ENCODE measurements at places on chromosomes 12 and 14. TPM values are rescaled to one million over a fixed set of nuclear protein-coding genes. Genes with fewer than 3 reads are reported as not detected.

The GPR84 gene
- 0.16 TPM for total RNA-seq

The SLC25A21 gene
- total RNA-seq: under 0.01 TPM

The KRT71 gene
- total RNA-seq: not detected

The CCT2 gene
- 154 TPM for total RNA-seq

The COCH gene
- 0.36 TPM for total RNA-seq

The RIMBP2 gene
- under 0.01 TPM for total RNA-seq

The PTPRO gene
- total RNA-seq: 0.24 TPM

The RIPK3 gene
- 29.0 TPM for total RNA-seq

The RIN3 gene
- total RNA-seq: 15.6 TPM

The OVCH1 gene
- total RNA-seq: not detected

The EML5 gene
- 0.12 TPM for total RNA-seq

The HOXC11 gene
- not detected for total RNA-seq

The AICDA gene
- not detected for total RNA-seq

The IL22 gene
- total RNA-seq: not detected

The SLC6A12 gene
- not detected for total RNA-seq

The NUDT4 gene
- 103 TPM for total RNA-seq

The SCN8A gene
- total RNA-seq: 50.6 TPM

The MYF6 gene
- not detected for total RNA-seq

The PZP gene
- not detected for total RNA-seq

The VRTN gene
- not detected for total RNA-seq

The SMIM41 gene
- 0.24 TPM for total RNA-seq

The ASPG gene
- not detected for total RNA-seq

The UNC79 gene
- 0.12 TPM for total RNA-seq

The CCDC197 gene
- total RNA-seq: not detected

The AQP6 gene
- not detected for total RNA-seq

The KCNMB4 gene
- 2.6 TPM for total RNA-seq

The ACTN1 gene
- 558 TPM for total RNA-seq

The SOS2 gene
- 27.7 TPM for total RNA-seq

The ARHGDIB gene
- total RNA-seq: 3.2 TPM

The SIX6 gene
- total RNA-seq: 0.16 TPM

The LRRC10 gene
- not detected for total RNA-seq

The CLEC4A gene
- 0.81 TPM for total RNA-seq

The B4GALNT1 gene
- 5.7 TPM for total RNA-seq

The NPFF gene
- not detected for total RNA-seq

The CIPC gene
- 22.1 TPM for total RNA-seq

The PAPLN gene
- 6.8 TPM for total RNA-seq

The CABP1 gene
- 0.32 TPM for total RNA-seq

The ATF1 gene
- total RNA-seq: 34.7 TPM

The GYS2 gene
- total RNA-seq: not detected

The REM2 gene
- not detected for total RNA-seq

The AREL1 gene
- total RNA-seq: 31.7 TPM

The TMEM30B gene
- 0.49 TPM for total RNA-seq

The CRACR2A gene
- 11.8 TPM for total RNA-seq

The SOAT2 gene
- 0.49 TPM for total RNA-seq

The CELA1 gene
- not detected for total RNA-seq

The ATXN3 gene
- 35.3 TPM for total RNA-seq

The GPR65 gene
- total RNA-seq: 1.5 TPM

The CACNA1C gene
- 70.7 TPM for total RNA-seq

The CD27 gene
- 0.36 TPM for total RNA-seq

The ANG gene
- 8.4 TPM for total RNA-seq

The BCL11B gene
- 0.36 TPM for total RNA-seq

The PRPH gene
- 0.12 TPM for total RNA-seq

The CLEC1B gene
- total RNA-seq: not detected

The RFC5 gene
- 8.1 TPM for total RNA-seq

The ATL1 gene
- 15.1 TPM for total RNA-seq

The RNASE3 gene
- not detected for total RNA-seq

The HOTAIR gene
- total RNA-seq: not detected

The WIF1 gene
- not detected for total RNA-seq
